ENCODE measurements at places on chromosomes 2 and 18.
A peak's percentile ranks its signal among the peaks of the same experiment; 100 is the strongest.

DNA sequence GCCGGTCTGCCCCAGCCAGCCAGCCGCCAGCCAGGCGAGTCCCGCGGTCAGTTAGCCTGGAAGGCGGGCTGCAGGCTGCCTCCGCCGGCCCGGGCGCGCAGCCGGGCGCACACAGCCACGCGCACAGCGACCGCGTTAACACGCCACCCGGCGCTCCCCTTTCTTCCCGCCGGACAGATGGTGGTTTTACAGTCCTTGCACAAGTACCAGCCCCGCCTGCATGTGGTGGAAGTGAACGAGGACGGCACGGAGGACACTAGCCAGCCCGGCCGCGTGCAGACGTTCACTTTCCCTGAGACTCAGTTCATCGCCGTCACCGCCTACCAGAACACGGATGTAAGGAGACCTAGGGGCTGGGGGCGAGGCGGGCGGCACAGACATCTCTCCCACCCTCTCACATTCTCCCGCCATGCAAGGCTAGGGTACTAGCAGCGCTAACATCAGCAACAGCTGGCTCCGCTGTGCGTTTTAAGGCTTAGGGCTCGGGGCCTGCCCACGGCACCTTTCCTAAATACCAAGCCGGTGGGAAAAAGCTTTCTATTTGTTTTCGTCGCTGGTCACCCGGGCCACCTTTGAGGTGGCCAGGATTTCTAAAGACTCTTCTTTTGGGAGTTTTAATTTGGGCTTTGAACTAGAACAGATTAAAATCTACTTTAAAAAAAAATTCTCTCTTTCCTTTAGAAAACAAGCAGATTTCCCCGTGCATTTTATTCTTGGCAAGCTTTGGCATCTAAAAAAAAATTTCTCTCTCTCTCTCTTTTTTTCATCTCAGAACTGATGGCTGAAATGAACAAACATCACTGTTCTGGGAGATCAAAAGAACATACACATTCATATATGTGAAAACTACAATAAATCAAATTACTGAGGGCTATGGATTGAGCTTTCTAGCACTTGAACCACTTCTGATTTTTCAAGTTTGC is 2.9 kb downstream of the TBR1 start:
- DNase-seq = no peak

DNA sequence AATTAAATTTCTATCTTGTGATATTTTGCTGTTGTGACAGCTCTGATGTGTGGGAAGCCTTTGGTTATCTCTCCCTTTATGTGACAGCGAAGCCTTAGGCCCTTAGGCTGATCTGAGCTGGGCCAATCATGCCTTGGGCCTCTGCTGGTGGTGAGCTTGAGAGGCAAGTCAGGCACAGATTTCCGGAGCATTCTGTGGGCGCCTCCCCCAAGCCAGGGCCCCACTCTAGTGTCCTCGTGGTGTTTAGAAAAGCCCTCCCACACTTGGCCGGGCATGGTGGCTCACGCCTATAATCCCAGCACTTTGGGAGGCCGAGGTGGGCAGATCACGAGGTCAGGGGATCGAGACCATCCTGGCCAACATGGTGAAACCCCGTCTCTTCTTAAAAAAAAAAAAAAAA is 239.8 kb downstream of the SH3RF3 start:
- no peak for DNase-seq

DNA sequence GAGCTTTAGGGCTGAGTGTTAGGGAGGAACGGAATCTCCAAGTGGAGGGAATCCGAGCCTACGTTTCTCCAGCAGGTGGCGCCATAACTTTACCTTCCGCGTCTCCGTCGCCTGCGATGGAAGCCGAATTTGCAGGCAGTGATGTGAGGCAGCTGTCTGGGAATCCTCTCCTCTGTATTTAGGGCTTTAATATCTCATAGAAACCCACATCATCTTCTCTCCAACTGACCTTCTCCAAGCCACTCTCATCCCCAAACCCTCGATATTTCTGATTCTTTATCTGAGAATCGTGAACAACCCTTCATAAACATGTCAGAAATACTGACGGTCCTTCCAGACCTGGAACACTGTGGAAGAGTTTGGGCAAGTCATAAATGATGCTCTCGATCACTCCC is 27.5 kb downstream of the SIX2 start:
- peak; percentile 87 for DNase-seq

- DNase-seq = peak; percentile 89
Measured at GRCh38 chr2:241965931-241966412, 96.4 kb downstream of the RTP5 start.

GRCh38 chr2:203732092-203732952 is 25.9 kb downstream of the CD28 start:
- DNase-seq = no peak

DNA sequence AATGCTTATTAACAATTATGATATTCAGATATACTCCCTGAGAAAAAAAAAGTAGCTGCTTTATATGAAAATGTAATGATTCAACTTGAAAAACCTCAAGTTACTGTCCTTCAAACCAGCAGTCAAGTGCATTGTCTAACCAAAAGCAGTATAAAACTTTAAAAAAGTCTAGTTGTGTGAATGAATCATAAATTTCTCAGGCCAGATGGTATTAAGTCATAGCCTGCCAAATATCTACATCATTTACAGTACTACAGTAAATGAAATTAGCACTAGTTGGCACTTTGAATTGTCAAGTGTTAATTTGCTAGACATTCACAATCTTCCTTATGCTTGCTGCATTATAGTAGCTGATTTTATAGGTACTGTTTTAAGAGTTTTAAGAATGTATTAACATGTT is 85.9 kb downstream of the CBLN2 start:
- peak; percentile 4 for DNase-seq

- no peak for DNase-seq
Measured at GRCh38 chr18:55398858-55399257, 189.1 kb downstream of the TCF4 start.

DNA sequence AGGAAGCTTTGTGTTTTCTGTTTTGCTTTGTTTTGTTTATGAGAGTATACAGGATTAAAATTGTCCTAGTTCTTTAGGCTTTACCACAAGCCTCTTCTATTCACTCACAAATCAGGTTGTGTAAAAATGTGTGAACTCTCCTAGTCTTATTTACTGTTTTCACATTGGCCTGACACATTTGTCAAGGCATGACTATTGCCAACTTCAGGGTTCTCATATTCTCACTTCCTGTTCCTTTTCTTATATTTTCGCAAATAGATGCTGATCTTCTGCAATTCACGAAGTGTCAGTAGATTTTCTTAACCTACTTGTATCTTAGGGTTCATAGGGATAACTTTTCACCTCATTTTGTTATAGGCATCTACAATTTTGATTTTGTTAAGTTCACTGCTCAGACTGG is 67.1 kb downstream of the CCDC102B start:
- DNase-seq = no peak

DNA sequence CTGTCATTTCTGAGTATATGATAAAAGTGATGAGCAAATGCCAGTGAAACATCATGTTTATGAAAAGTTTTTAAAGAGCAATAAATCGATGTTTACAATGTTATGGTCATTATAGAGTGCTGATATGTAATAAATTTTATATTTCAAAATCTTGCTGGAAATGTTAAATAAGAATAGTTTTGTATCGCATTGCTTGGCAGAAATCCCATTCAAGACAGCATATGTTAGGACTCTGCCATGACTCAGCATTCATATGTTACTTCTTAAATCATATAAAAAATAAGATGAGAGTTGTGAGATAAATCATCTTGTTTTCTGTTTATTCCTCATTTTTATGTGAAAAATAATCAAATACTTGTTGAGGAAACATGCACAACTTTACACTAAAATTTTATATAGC is 949.9 kb upstream of the NRXN1 start:
- no peak for DNase-seq

GRCh38 chr2:128978212-128978611 is 659.5 kb upstream of the HS6ST1 start:
- no peak for DNase-seq

DNA sequence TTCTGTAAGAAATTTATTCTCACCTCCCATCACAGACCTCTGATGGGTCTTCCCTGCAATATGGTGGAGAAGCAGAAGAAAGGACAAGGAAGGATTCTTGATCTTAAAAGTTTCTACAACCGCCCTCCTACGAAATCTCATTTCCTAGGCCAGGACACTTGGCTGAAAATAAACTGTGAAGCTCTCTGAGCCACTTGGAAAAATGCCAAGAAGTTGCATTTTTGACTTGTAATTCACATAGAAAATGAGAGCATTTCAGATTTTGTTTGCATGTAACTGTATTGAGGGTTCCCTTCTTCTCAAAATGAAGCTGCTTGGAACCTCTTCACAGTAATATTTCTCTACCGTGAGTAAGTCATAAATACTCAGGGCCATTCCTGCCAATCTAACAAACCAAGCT is 458.3 kb upstream of the SLC14A2 start:
- DNase-seq = no peak

DNA sequence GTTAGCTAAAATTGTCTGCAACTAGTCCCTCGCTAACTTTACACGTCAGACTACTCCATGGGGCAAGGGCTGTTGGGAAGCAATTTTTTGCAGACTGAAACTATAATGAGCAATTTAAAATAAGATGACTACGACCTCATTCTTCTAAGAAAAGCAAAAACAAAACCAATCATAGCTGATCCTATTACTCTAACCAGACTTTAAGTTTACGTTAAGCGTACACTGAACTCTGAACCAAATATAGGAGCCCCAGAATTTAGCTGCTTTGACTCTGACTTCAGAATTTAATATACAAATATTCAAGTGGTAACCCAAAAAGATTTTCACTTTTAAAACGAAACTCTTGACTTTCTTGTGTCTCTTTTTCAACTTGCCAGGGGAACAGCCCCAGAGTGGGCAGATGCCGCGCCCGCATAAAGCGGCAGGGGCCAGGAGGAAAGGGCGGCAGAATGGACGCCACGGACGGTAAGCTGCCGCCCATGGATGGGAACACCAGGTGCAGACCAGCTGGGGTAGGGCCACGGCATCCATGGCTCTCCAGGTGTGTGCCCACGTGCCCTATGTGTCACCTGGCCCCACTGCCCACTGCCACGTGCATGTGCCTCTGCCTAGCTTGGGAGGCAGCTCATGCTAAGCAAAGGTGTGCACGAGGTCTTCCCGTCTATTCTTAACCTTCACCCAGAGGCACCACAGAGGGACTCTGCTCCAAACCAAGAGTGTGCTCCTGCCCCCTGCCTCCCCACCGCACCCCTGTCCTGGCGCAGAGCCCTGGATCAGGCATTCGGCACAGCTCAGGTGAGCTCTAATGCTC is 217.6 kb downstream of the HDAC4 start:
- no peak for DNase-seq

- DNase-seq = no peak
Measured at GRCh38 chr2:155190342-155190741, 491.8 kb downstream of the KCNJ3 start.

DNA sequence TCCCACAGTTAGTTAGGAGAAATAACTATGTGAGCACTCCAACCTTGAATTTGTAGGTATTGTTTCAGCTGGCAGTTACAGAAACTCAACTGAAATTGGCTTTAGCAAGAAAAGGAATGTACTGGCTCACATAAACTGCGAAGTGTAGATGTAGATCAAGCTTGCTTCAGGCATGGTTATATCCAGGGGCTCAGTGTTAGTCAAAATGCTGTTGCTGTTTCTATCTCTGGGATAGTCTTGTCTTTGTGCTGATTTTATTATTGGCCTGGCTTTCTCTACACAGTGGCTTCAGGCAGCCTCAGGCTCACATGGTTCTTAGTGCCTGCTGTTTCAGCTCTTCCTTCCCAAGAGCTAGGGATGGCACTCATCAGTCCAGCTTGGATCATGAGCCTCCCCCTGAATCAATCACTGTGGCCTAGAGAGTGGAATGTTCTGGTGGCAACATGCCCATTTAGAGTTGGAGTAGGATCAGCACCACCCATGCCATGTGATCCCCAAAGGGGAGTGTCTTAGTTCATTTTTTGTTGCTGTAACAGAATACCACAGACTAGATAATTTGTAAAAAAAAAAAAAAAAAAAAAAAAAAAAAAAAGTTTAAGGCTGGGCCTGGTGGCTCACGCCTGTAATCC is 69.1 kb upstream of the FOXI3 start:
- DNase-seq = peak; percentile 25

GRCh38 chr2:118723394-118723793 is 124.1 kb downstream of the EN1 start:
- DNase-seq = peak; percentile 62

DNA sequence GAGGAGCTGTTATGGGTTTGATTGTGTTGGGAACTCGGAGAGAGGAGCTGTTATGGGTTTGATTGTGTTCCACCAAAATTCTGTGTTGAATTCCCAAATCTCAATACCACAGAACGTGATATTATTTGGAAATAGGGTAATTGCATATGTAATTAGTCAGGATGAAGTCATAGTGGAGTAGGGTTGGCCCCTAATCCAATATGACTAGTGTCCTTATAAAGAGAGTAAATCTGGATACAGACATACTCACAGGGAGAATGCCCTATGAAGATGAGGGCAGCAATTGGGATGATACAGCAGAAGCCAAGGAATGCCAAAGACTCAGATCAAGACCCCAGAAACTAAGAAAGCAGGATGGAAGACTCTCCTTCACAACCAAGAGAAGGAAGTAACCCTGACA is 1023.2 kb upstream of the ZEB2 start:
- no peak for DNase-seq

DNA sequence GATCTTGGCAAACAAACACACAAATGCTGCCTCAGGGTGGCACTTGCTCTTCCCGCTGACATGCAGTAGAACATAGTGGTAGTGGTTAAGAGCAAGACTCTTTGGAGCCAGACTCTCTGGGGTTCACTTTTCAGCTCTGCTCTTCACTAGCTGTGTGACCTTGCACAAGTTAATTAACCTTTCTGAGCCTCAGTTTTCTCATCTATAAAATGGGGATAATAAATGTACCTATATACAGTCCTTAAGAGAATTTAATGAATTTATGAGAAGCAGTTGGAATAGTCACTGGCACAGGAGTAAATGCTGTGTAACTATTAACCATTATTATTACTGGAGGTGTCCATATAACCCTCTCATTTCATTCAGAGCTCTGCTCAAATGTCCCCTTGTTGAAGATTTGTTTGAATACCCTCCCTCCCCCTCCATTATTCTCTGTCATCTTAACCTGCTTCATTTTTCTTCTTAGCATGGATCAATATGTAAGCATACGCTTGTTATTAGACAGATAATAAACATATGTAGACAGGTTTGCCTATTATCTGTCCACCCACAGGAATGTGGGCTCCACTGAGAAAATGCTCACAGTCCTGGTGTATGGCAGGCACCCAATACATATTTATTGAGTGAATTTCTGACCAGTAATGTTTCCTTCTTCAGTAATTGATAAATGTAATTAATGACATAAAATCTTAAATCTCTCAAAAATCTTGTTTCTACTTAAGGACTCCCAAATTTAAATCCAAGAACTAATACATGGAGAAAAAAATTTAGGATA is 64.5 kb downstream of the TSPYL6 start:
- no peak for DNase-seq

- no peak for DNase-seq
Measured at GRCh38 chr2:60652832-60653340, 99.4 kb upstream of the BCL11A start.

- DNase-seq = no peak
Measured at GRCh38 chr2:241616168-241617125, 20.5 kb downstream of the THAP4 start.

- no peak for DNase-seq
Measured at GRCh38 chr18:79478484-79479115, 82.9 kb downstream of the NFATC1 start.

GRCh38 chr2:23137166-23137565 is 247.8 kb upstream of the KLHL29 start:
- no peak for DNase-seq

- DNase-seq = no peak
Measured at GRCh38 chr2:154193246-154193645, 321.5 kb downstream of the GALNT13 start.
